SHP77 treated with DMSO at 0.1 percent for 48 hours (cell line): ENCODE measurements at places on chromosomes 5 and 9.

GRCh38 chr9:77663754-77664153, 15.6 kb upstream of the GNA14 start:
- no peak for DNase-seq

DNA sequence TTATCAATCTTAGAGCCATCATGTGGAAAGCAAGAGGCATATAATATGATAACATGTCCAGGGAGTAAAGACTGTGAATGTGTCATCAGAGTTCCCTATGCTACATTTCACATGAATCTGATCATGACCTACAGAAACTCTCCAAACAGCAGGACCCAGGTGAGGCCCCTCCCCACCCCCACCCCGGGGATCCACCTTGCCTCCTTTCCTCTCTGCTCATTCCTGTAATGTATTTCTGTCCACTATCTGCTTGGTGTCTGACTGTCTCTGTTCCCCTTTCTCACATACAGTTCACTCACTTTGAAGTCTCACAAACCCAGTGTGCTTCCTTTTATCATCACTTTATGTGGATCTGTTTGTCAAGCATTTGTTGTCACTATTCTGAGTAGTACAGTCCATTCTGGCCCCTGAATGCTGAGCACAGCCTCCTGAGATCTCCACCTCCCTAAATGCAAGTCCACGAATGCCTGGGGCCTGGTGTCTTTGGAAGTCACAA, 76.4 kb upstream of the SMARCA2 start:
- no peak for DNase-seq

DNA sequence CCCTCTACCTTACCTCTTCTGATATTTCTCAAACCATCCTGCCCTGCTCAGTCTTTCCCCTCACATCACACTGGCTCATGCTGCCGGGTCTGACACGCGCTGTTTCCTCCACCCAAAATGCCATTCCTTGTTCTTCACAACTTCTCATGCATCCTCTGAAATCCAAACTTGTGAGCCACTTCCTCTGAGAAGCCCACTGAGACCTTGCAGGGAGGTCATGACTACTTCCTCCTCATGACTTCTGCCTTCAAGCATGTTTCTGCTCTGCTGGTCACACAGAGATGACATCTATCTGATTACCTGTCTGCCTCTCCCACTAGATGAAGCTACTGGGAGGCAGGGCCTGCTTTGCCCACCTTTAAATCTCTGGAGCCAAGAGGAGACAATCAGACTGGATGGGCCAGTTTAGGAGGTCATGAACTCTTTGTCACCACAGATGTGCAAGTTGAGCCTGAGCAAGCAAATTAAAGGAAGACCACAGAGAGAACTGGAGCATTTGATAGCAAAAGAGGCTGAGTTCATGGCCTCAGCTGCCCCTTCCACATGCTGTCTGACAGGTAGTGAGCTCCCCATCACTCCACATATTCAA, 119.8 kb upstream of the TBC1D2 start:
- DNase-seq: no peak

DNA sequence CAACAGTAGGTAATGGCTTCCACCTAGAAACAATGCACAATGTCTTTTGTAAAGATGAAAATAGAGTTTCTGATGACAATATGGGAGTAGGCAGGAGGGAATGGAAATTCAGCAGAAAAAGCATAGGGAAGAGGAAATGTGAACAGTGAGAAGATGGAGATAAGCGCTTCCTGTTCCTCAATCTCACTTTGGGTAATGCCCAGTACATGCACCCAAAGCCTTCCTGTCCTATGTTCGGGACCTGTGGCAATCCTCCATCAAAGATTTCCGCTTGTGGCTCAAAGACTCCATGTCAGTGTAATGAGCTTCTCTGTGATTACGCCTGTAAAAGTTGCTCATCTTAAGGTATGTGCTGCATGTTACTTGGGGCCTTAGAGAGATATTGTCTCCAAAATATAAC, 2.7 kb downstream of the UGT3A1 start:
- DNase-seq: no peak

DNA sequence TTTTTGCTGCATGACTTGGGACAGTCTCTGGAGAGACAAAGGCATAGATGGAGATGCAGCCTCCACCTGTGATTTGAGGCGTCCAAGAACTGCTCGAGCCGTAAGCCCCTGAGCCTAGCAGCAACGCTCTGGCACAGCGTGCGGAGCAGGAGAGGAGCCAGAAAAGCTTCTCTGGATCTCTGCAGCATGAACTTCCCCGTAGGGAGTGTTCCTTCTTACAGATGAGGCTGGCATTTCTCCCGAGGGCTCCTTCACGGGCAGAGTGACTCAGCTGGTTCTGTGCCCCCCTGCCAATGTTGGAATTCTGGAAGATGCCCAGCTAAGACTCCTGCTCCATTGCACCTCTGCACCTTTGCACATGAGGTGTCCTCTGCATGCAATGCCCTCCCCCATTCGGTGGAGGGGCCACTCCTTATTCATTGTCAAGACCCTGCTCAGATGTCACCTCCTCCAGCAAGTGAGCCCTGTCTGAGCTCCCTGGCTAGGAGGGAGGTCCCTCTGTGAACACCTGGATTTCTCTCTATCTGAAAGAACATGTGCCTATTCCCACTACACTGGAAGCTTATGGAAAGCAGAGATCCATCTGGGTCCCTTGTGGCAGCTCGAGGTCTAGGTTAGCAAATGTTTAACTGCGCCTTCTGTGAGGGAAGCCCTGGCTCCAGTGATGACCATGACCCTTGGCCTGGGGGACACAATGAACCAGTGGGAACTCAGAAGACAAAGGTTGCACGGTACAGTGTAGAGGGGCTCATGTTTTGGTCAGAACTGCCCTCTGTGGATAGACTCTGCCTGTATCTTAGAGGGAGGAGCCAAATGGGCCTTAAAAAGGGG, 39.6 kb downstream of the SH3PXD2B start:
- no peak for DNase-seq

DNA sequence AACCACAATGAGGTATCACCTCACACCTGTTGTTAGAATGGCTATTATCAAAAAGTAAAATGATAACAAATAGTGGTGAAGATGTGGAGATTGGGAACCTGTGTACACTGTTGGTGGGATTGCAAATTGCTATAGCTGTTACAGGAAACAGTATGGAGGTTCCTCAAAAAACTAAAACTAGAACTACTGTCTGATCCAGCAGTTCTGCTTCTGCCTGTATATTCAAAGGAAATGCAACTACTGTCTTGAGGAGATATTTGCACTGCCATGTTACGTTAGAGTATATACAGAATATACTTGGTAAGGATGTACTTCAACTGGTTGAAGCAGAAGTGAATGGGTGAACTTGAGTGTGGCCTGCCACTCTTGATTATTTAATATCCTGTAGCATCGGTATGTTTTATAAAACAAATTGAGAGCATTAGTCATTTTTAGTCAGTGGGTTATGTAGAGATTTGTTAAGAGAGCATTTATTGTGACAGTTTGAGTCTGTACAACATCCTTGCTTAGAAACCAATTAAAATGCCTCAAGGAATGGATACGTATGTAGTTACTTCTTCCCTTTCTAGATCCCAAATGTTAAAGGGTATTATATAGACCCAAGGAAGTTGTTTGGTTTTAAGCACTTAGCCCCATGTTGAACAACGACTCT, 37.5 kb downstream of the ZCCHC7 start:
- DNase-seq: no peak

- DNase-seq: no peak
These were observed 69.3 kb upstream of the EGFLAM start for GRCh38 chr5:38189081-38189504.

DNA sequence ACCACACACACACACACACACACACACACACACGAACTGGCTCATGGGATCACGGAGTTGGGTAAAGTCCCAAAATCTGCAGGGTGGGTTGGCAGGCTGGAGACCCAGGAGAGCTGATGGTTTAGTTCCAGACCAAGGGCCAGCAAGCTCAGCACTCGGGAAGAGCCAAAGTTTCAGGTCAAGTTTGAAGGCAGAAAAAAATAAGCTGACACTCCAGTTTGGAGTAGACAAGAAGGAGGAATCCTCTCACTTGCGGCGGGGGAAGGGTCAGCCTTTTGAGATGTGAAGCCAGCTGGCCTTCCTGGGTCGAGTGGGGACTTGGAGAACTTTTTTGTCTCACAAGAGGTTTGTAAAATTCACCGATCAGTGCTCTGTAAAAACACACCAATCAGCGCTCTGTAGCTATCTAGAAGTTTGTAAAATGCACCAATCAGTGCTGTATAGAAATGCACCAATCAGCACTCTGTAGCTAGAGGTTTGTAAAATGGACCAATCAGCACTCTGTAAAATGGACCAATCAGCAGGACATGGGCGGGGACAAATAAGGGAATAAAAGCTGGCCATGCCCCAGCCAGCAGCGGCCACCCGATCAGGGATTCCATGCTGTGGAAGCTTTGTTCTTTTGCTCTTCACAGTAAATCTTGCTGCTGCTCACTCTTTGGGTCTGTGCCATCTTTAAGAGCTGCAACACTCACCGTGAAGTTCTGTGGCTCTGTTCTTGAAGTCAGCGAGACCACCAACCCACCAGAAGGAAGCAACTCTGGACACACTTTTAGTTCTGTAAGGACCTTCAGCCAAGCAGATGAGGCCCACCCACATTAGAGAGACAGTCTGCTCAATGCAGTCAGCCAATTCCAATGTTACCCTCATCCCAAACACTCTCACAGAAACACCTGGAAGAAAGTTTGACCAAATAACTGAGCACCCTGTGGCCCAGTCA, 37.8 kb upstream of the UNC5A start:
- no peak for DNase-seq

DNA sequence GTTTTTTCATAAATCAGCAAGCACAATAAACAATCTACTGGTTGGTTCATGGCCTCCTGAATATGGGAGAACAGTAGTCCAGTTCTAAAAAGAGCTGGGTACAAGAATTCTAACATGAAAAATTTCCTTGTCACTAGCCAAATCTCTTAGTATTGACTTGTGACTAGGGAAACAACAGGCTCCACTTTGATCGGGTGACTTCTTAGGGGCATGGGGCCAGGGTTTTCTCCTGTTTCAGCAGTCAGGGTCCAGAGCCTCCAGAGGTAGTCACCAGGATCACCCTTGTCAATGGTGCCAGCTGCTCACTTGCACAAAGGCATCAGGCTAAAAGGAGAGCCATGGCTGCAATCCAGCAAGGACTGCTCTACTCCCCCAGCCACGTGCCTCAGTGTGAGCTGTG, 38.1 kb downstream of the LPAR1 start:
- no peak for DNase-seq

GRCh38 chr9:126461029-126461428, 134.4 kb downstream of the MVB12B start:
- DNase-seq: no peak

GRCh38 chr9:7172154-7173115, 414.7 kb downstream of the KDM4C start:
- DNase-seq: no peak

DNA sequence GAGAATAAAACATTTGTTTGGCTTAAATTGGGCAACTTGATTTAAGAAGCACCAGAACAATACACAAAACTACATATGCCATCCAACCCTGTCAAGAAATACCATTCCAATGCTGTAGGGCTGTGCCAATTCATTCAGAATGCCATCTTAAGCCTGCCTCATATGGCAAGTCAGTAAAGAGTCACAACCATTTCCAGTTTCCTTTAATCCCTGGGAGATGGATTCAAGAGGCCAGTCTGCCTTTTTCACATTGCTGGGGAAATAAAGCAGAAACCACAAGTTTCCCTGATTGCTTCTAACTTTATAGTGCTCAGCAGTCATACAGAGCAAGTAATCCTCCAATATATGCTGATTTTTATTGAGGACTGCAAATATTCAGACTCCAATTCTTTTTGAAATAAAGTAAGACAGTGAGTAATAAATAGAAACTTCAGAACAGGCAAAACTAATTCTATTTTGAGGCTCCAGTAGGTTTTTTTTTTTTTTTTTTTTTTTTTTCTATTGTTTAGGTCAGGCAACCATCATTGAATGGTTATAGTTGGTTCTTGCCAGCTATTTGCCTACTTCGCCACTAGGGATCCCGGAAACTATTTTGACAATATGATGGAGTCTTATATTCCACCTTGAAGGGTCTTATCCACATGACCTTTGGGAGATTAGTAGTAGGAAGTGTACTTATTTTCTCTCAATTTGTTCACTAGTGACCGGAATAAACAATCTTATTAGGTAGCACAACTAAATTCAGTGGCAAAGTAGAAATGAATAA, 400.9 kb upstream of the MEF2C start:
- no peak for DNase-seq

- DNase-seq: no peak
These were observed 23.9 kb upstream of the KIF2A start for GRCh38 chr5:62282064-62282463.

DNA sequence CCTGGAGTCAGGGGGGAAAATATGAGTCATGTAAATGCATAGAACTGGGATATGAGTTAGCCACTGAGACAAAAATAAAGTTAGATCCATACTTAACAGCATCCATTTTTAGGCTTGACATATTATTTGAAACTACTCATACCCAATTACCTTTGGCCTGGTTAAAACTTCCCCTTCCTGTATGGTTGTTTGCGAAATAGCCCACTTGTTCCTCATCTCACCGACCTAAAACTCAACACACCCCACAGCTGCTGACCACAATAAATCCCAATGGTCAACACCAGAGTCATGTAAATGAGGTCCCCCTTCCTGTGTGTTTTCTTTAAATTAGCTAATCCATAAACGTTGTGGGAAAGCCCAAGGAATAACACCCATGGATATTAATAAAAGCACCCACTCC, 55.2 kb upstream of the TMEM215 start:
- no peak for DNase-seq

DNA sequence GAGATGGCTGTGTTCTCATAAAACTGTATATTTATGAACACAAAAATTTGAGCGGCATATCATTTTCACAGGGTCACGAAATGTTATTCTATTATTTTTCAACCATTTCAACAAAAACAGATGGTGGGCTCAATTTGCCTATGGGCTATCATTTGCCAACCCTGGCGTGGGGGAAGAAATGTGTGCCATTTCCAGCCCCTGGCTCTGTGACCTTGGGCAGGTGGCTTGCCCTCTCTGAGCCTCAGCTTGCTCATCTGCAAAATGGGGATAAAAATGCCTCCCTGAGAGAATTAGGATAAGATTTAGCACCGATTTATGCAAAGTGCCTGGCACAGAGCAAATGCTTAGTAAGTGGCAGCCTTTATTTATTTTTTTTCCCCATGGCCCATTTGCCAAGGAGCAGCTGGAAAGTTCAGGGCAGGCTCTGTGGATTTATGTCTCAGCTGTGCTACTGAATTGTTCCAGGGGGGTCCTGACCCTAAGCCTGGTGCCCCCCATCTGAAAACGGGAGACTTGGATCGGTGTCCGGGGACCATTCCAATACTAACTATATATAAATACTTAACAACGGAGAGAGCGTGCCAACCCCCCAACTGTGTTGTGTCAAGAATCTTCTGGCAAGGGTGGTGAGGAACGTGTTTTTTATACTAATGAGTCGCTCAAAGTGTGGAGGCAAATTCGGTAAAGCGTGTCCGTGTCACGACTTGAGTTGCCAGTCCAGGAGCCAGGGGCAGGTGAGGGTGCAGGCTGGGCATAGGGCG, 34.5 kb downstream of the HRH2 start:
- DNase-seq: no peak

DNA sequence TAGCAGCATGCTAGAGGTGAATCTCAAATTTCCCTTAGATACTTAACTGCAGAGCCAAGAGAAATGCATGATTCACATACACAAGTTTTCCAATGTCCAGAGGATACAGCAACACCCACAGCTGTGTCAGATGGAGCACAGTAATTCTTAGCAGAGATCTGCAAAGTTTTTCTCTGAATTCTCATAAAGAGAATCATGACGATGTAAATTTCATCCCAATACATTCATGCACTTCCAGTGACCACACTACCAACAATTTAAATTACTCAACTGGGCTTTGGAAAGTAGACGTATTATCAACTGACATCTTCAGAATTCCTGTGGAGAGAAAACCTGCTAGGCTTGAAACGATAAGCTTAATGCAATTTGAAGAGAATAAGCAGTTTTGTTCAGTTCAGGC, 378.8 kb upstream of the TLE4 start:
- DNase-seq: no peak

- no peak for DNase-seq
These were observed 251.8 kb upstream of the DMRT1 start for GRCh38 chr9:589723-590122.
